ENCODE measurements at places on chromosomes 7 and 10.

- no peak for DNase-seq
Measured at GRCh38 chr10:28411136-28411460, 108.2 kb upstream of the MPP7 start.

GRCh38 chr7:149855361-149856305, 17.5 kb downstream of the ZNF862 start:
- DNase-seq, result no peak

- no peak for DNase-seq
Measured at GRCh38 chr10:64086083-64086767, 565.0 kb downstream of the REEP3 start.

DNA sequence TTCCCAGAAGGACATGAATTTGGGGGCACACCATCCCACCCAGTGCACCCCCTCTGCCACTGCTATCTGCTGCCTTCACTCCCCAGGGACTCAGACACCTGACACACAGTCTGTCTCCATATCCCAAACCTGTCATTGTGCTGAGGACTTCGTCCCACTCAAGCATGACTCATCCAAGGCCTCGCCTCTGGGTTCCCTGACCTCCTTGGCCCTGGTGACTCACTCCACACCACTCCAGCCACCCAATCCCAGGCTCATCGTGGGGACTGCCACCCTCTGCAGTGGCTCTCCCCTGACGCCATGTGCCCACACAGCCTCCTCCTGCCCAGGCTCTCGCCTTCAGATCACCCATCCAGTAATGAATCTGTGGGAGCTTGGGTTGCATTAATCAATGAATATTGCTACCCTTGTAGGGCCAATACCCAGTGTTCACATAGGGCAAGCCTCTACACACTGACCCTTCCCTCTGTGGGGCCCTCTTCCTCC, 6.6 kb upstream of the INSIG1 start:
- DNase-seq, result no peak

GRCh38 chr10:88019753-88020152, 156.3 kb downstream of the PTEN start:
- no peak for DNase-seq

- DNase-seq, result no peak
Measured at GRCh38 chr7:149292462-149292823, 30.4 kb downstream of the ZNF783 start.

DNA sequence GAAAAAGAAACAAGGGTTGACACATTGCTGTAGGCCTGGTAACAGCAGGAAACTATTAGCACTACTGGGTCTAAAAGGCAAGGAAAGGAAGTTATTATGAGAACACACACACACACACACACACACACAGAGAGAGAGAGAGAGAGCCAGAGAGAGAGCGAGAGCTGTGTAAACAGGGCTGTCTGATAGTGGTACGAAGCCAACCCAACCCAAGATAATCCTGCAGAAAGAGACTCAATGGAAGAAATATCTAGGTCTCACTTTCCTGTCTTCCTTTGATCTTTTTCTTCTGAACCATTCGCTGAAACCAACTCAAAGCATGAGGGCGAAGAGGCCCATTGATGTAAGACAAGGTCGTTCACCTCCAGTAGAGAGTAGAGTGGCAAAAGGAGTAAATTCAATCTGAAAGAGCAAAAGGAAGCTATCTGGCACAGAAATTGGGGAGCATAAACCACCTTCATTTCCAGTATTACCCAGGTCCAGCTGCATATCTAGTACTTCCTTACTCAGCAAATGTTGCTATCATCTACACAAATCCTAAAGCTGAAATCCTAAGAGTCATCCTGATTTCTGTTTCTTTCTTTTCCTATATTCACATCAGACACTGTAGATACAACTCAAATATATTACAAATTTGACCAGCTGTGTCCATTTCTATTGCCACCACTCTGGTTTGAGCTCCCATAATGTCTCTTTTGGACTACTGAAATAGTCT, 110.2 kb downstream of the TMEM26 start:
- DNase-seq, result no peak

- DNase-seq, result no peak
Measured at GRCh38 chr7:150356265-150356897, 12.2 kb upstream of the REPIN1 start.

DNA sequence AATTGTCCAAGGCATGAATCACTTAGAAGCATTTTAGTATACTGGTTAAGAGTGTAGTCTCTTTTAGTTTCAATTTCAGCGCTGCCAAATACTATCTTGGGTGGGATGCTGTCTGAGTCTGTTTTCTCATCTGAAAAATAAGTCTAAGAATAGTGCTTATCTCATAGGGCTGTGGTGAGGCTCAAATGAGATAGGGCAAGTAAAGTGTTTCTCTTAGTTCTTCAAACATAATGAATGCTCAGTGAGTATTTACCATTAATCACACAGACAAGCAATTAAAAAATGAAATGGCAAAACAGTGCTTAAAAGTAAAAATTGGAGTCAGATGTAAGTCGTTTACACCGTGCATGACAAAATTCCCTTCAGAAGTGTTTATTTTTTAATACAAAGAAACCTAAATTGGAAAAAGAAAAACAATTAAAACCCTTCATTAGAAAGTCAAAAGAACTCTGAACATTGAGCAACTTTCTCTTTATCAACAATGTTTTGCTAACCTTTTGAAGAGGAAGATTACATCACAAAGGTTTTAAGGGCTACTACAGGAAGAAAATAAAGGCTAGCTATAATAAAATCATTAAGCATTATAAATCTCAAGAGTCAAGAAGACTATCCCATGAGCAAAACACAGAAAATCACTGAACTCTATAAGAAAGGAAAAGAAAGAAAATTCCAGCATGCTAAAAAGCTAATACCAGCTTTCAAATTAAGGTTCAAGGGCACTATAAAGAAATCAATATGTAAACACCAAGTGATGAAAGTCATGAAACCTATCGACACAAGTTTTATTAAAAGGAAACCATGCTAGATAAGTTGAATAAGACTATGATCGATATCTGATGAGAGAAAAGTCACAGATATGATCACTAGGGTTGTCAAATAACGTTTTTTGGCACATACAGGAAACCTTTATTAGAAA, 45.6 kb upstream of the C1GALT1 start:
- no peak for DNase-seq

DNA sequence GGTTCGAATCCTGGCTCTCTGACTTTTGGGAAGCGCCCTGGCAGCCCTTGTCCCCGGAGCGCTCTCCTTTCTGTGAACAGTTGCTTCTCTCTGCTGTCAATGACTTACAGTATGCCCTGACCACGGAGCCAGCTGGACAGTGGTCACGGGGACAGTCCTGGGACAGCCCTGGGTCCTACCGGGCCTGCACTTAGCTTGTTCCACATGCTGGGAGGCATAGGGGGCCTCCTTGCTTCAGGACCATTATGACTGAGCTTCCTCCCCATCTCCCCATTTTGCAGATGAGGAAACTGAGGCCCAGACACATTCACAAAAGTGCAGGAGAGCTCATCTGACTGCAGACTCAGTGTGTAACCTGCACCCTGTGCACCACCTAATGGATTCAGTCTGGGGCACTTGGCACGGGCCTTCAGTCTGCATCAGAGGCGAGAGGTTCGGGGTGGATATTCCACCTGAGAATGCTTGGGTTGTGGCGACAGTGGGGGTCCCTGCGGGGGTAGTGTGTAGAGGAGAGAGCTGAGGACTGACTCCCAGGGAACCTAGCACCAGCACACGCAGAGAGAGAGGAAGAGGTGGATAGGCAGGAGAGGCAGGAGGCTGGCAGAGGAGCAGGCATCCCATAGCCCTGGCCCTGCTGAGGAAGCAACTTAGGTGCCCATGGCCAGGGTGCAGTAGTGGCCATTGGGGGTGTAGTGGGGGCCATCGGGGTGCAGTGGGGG, 1.6 kb downstream of the DOCK1 start:
- DNase-seq, result no peak

- no peak for DNase-seq
Measured at GRCh38 chr10:51430506-51430905, 268.9 kb downstream of the CSTF2T start.

GRCh38 chr7:101921061-101921460, 103.6 kb downstream of the CUX1 start:
- DNase-seq, result no peak

DNA sequence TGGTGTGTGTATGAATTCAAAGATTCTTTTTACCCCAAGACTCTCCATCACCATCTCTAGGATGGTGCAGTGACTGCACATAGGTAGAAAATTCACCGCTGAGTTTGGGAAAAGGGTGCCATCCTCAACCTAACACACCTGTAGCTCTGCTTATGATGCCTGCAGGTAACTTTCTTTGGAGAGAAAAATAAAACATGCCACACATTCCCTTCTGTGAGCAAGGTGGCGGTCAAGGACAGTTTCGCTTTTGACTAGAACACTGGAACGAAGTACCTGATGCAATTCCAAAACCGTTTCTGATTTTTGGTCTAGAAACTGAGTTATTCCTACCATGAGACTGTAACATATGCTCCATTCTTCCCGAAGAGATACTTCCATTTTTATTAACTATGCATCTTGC, 205.6 kb downstream of the FGFR2 start:
- DNase-seq, result no peak

All from CMK (cell line).